Cardiac septum (tissue), 1 donor: ENCODE measurements at places on chromosomes 7 and 10.

- no peak for DNase-seq
Measured at GRCh38 chr7:8290645-8291308, 28.8 kb upstream of the ICA1 start.

GRCh38 chr7:151377406-151377805, 32.4 kb downstream of the WDR86 start:
- peak; percentile 61 for DNase-seq

GRCh38 chr7:157496416-157497275, 159.8 kb downstream of the DNAJB6 start:
- no peak for DNase-seq

- DNase-seq, result no peak
Measured at GRCh38 chr7:116918704-116919103, 34.6 kb upstream of the ST7 start.

DNA sequence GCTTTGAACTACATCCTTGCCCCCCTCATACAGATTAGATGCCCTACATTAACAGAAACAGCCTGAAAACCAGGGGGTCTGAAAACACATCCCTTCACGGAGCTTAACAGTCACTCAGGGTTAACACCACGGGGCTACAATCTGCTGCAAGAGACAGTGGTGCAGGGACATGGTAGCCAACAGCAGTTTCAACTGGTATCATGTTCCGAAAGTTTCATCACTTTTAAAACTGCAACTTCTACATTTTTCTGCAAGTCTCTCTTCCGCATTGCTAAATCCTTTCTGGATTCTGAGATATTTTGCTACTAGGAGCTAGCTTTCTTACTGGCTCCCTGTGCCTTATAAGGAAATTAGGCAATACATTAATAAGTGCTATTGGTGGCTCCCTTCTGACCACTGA, 92.6 kb downstream of the JAZF1 start:
- no peak for DNase-seq

DNA sequence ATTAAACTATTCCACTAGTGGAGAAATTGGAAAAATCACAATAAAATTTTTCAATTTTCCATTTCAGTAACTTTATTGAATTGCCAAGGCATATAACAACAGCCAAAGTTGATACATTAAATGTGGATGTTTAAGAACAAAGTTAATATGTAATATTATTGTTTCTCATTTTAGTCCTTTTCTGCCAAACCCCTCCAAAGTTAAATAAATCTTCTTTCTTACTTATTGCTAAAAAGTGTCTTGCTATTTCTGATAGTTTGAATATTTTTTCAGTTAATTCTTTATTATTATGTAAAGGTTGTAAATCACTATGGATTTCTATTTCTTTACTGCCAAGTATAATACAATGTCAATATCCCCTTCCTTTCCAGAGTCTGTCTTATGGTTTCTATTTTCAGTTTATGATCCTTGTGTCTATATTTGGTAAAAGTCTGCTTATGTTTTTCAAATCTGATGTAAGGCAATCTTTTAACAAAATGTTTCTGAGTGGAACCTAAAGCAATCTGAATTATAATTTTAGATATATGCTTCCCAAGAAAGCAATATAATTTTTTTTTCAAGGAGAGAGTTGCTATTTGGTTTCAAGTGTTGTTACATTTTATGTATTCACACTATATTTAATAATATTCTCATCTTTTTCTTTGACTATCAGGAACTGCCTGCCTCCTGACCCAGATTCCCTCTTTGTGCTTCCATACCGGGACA, 80.3 kb upstream of the RHOBTB1 start:
- no peak for DNase-seq

DNA sequence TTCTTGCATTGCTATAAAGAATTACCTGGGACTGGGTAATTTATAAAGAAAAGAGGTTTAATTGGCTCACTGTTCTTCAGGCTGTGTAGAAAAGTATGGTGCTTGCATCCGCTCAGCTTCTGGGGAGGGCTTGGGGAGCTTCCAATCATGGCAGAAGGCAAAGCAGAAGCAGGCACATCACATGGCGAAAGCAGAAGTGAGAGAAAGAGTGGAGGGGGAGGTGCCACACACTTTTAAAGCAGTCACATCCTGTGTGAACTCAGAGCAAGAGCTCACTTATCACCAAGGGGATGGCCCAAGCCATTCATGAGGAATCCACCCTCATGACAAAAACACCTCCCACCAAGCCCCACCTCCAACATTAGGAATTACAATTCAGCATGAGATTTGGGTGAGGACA, 303.5 kb downstream of the OTUD1 start:
- no peak for DNase-seq

GRCh38 chr7:123209786-123210185, 10.0 kb upstream of the SLC13A1 start:
- no peak for DNase-seq
